Naive B cell (primary cell): ENCODE measurements at places on chromosomes 16 and 17.
A peak's percentile ranks its signal among the peaks of the same experiment; 100 is the strongest.

DNA sequence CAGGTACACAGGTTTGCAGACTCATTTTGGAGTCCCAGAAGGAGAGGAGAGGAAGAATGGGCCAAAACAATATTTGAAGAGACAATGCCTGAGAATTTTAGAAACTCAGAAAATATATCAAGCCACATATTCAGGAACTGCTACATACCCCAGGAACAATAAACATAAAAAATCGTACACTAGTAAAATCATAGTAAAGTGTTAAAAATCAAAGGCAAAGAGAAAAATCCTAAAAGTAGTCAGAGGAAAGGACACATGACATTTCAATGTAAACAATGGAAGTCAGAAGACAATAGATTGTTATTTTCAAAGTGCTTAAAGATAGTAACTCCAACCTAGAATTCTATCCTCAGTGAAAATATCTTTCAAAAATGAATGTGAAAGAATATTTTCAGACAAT, 28.5 kb upstream of the NACA2 start:
- no peak overlapping the region for H3K4me3 ChIP-seq
- no peaks in the 10 kb centered on the region for H3K36me3 ChIP-seq
- no peak for DNase-seq
- H3K27ac ChIP-seq: no peak overlapping the region
- H3K27me3 ChIP-seq: peaks cover 2% of the 10 kb centered on the region
- H3K4me1 ChIP-seq: peaks cover 4% of the 10 kb centered on the region

DNA sequence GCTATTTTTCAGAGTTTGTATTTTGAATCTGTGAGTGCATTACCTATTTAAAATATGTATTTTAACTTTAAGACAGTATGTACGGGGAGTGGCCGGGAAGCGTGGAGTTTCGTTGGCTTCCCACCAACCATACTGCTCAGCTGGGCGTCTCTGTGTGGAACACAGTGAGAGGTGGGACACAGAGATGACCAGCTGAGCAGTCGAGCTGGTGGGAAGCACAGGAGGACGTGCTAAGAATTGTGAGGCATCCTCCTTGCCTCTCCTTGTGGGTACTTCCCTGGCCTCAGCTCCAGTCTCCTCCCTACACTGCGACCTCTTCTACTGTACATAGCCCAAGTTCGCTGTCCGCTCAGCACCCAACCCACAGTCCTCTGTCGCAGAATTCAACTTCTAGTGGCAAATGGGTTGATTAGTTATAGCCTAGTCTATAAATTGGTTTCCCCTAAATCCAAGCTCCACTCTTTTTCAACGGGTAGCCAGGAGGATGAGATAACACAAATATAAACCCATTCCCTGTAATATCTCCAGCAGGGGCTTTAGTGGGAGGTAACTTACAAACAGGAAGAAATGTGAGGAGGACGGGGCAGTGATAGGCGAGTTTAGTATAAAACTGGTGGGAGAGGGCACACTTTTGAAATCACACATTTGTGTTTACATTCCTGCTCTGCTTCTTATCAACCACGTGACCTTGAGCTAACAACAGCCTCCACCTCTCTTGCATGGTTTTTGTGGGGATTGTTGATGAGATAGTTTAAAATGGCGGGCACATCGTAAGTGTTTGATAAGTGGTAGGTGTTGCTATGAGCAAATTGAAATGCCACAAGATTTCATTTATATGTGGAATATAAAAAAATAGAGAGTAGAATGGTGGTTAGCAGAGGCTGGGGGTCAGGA, 211.9 kb upstream of the HS3ST3A1 start:
- no peak overlapping the region for H3K4me3 ChIP-seq
- DNase-seq: no peak
- no peaks in the 10 kb centered on the region for H3K27me3 ChIP-seq
- no peaks in the 10 kb centered on the region for H3K4me1 ChIP-seq
- H3K27ac ChIP-seq: no peak overlapping the region
- no peaks in the 10 kb centered on the region for H3K36me3 ChIP-seq

DNA sequence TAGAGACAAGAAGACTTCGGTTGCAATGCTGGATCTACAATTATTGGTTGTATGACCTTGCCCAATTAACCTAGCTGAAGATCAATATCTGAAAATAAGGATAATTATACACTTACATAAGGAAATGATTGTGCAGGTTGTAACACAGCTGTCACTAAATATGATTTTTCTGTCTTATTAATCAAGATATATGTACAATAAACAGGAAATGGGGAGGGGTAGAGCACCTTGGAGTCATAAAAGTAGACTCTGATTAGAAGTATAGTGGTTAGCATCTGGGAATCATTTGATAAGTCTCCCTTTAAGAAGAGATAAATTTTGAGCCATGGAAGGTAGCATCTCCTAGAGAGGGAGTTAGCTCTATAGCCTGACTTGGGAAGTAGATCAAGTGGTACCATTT, 369.2 kb downstream of the SHISA9 start:
- H3K4me3 ChIP-seq: no peak overlapping the region
- no peaks in the 10 kb centered on the region for H3K4me1 ChIP-seq
- peaks cover 9% of the 10 kb centered on the region for H3K27me3 ChIP-seq

GRCh38 chr16:14496047-14496770, 133.9 kb downstream of the PARN start:
- H3K4me3 ChIP-seq: no peak overlapping the region
- H3K4me1 ChIP-seq: peaks cover 26% of the 10 kb centered on the region
- no peaks in the 10 kb centered on the region for H3K27me3 ChIP-seq

DNA sequence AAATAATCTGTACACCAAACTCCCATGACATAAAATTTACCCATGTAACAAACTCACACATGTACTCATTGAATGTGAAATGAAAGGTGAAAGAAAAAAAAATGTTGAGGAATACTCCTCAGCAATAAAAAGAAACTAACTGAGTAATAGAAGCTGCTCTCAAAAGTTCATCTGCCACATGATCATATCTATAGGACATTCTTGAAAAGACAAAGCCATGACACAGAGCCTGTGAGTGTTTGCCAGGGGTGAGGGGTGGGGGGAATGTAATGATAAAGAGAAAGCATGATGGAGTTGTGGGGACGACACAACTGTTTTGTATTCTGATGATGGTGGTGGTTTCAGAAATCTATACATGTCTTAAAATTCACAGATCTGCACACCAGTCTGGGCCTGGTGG, 52.2 kb upstream of the TMC5 start:
- no peak overlapping the region for H3K4me3 ChIP-seq
- no peak for DNase-seq
- H3K27ac ChIP-seq: no peak overlapping the region
- H3K4me1 ChIP-seq: peaks cover 3% of the 10 kb centered on the region
- peaks cover 6% of the 10 kb centered on the region for H3K27me3 ChIP-seq
- no peaks in the 10 kb centered on the region for H3K36me3 ChIP-seq

DNA sequence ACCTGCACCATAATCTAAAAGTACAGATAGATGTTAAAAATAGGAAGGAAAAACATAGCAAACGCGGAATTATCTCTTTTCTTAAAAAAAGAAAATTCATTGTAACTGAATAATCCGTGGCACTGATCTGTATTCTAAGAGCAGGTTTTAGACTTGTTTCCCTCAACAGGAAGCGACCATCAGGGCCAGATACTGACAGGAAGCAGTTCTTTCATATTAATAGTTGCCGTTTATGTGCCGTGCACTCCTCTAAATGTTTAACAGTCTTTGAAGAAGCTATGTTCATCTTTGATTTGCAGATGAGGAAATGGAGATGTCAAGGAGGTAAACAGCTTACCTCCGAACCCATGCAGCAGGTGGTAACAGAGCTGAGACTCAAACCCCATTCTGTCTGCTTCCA, 23.6 kb downstream of the DYNLRB2 start:
- H3K4me1 ChIP-seq: peaks cover 4% of the 10 kb centered on the region

DNA sequence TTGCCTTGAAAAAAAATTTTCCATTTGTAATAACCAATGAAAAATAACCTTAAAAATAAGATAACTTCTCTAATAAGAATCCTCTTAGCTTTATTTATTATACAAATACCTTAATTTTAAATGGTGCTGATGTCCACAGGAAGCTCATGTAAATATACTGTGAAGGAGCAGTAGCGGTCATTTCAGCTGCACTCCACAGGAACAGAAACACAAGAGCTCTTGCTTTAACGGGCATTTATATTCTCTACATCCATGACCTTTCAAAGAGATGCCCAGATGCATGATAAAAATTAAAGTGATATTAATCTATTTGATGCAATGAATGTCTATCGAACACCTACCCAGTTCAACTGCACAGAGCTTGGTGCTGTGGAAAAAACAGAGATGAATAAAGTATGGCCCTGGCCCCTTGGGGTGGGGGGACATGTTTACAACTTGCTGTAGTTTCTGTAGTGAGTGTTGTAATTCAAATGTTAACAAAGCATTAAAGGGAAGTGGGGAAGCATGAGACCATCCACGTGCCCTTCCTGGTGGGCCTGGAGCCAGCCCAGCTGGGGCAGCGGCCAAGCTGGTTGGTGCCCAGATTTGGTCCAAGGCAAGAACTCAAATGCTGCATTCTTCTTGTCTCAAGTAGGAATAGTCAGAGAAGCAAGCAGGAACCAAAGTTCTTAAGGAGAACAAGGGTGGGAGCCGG, 47.9 kb downstream of the IQCK start:
- H3K4me3 ChIP-seq: no peak overlapping the region
- H3K4me1 ChIP-seq: no peaks in the 10 kb centered on the region
- no peak for DNase-seq

DNA sequence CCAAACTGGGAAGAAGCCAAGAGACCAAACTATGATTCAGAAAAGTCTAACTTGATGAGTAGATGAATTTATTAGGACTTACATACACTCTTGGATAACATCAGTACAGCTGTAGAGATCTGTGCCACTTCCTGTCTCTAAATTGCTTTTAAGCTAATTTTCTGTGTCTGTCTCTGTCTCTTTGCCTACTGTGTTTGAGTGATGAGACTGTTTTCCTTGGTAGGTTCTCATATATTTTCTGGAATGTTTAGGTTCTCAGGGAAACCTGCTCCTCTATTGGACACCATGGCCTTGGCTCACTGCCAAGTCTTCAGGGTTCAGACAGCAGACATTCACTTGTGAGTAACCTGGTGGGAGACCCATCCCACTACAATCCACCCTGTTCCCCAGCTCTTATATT, 103.5 kb upstream of the KIF2B start:
- H3K27ac ChIP-seq: no peak overlapping the region
- H3K4me1 ChIP-seq: no peaks in the 10 kb centered on the region
- no peaks in the 10 kb centered on the region for H3K27me3 ChIP-seq
- H3K36me3 ChIP-seq: no peaks in the 10 kb centered on the region
- DNase-seq: no peak
- no peak overlapping the region for H3K4me3 ChIP-seq

DNA sequence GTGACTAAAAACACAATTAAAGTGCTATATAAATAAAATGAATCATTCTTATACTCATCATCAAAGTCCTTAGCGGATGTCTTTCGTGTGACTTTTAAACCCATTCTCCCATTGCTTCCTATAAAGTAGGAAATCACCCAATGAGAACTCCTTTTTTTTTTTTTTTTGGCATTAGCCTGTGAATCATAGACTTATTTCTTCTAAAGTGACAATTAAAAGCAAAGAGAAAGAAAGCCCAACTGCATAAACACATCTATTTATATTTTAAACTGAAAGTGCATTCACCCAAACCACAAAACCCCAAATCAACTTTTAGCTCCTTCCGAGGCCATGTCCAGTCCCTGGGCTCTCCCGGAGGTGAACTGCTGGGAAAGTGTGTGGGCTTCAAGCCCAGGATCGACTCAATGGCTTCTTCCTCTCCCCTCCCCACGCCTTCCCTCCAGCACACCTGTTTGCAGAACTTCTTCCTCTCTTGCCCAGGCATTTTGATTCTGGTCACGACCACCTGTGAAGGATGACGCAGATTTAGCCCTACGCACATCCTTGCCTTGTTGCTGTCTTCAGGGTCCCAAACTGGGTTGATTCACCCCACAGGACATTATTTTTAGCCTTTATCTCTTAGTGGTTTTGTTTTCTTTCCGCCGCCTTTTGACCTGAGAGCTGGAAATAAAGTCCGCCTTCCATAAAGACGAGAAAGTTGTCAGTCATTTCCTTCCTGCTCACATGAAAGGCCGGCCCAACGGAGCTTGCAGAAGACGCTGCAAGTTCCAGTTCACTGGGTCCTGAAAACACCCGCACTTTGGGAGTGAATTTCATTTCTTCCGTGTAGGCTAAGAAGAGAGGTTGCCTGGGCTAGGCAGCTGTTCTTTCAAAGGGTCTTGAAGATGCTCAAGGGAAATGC, 166.8 kb downstream of the MAP2K6 start:
- no peaks in the 10 kb centered on the region for H3K36me3 ChIP-seq
- H3K4me1 ChIP-seq: peaks cover 21% of the 10 kb centered on the region
- peak overlapping the region; percentile 98 for H3K27ac ChIP-seq
- peak; percentile 87 for DNase-seq
- H3K27me3 ChIP-seq: no peaks in the 10 kb centered on the region
- H3K4me3 ChIP-seq: peak overlapping the region; percentile 81

GRCh38 chr17:21389394-21389793, 13.2 kb downstream of the KCNJ12 start:
- no peaks in the 10 kb centered on the region for H3K36me3 ChIP-seq
- peaks cover 7% of the 10 kb centered on the region for H3K4me1 ChIP-seq
- H3K27ac ChIP-seq: no peak overlapping the region
- H3K4me3 ChIP-seq: no peak overlapping the region

GRCh38 chr16:84849751-84850150, 30.0 kb downstream of the CRISPLD2 start:
- H3K4me3 ChIP-seq: no peak overlapping the region
- H3K4me1 ChIP-seq: no peaks in the 10 kb centered on the region
- H3K36me3 ChIP-seq: no peaks in the 10 kb centered on the region
- DNase-seq: no peak
- H3K27me3 ChIP-seq: peaks cover 5% of the 10 kb centered on the region

GRCh38 chr16:23801378-23801777, 34.4 kb upstream of the PRKCB start:
- peaks cover 20% of the 10 kb centered on the region for H3K4me1 ChIP-seq
- DNase-seq: peak; percentile 64
- H3K27ac ChIP-seq: no peak overlapping the region
- no peaks in the 10 kb centered on the region for H3K27me3 ChIP-seq
- H3K36me3 ChIP-seq: peaks cover 5% of the 10 kb centered on the region
- no peak overlapping the region for H3K4me3 ChIP-seq
